ENCODE measurements at places on chromosomes 3 and 15.

DNA sequence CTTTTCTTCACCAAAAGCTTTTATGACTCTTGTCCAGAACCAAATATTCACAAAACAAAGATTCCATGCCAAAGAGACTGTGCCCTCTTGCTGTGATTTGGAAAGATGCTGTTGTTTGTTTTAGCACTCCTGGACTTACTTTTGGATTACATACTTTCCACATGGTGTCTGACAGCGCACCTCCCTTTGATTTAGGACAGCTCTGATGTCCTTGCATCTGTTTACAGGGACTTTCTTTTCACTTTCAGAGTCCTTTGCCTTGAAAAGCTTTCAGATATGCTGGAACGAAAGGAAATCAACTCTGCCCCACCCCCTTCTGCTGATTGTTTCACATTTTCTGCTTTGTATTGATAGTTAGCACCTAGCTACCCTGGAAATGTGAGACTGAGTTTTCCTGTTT, 133.0 kb upstream of the NR2E3 start:
- no peak for ATAC-seq

DNA sequence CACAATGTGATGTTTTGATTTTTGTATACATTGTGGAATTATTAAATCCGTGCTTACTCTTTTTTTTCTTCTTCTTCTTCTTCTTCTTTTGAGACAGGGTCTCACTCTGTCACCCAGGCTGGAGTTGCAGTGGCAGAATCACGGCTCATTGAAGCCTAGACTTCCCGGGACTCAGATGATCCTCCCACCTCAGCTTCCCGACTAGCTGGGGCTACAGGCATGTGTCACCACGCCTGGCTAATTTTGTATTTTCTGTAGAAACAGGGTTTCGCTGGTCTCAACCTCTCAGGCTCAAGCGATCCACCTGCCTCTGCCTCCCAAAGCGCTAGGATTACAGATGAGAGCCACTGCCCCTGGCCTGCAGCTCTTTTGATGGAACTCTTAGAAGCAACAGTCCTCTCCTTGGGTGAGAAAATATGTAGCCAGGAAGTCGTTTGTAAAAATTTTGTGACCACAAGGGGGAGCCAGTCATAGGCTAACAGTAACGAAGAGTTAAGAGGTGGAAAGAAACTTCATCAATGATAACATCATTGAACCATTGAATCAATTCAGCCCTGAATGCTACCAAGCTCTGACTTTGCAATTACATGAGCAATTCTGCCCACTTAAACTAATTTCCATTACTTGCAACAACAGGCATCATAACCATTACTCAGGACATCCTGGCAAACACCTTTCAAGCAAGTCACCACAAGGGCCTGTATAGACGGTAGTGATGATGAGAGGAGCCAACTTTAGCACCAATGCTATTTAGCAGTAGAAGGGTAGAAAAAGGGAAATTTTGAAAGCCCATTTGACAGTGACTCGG, 16.7 kb upstream of the CMTM7 start:
- peak; percentile 69 for ATAC-seq

DNA sequence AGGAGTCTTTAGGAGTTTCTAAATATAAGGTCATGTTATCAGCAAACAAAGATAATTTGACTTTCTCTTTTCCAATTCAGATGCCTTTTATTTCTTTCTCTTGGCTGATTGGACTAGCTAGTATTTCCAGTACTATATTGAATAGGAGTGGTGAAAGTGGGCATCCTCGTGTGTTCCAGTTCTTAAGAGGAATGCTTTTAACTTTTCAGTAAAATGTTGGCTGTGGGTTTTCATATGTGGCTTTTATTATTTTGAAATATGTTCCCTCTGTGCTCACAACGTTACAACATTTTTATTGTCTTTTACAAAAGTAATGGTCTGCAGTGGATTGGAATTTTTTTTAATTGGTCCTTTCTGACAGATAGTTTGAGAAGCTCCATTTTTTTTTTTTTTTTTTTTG, 8.2 kb upstream of the ZNF280D start:
- ATAC-seq = no peak

- ATAC-seq = no peak
Measured at GRCh38 chr3:133361435-133361834, 38.4 kb upstream of the BFSP2 start.

- no peak for ATAC-seq
Measured at GRCh38 chr15:55928955-55929354, 64.5 kb downstream of the NEDD4 start.
